ENCODE measurements at places on chromosomes 2 and 18.

DNA sequence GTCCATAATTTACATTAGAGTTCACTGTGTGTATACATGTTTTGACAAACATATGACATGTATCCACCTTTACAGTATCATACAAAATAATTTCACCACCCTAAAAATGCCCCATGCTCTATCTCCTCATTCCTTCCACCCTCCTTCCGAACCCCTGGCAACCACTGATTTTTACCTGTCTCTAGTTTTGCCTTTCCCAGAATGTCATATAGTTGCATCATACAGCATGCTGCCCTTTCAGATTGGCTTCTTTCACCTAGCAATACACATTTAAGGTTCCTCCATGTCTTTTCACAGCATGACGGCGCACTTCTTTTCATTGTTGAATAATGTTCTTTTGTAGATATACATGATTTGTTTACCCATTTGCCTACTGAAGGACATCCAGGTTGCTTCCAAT, 10.4 kb downstream of the LRPPRC start:
- DNase-seq: no peak

GRCh38 chr2:18317017-18317416, 243.4 kb downstream of the RDH14 start:
- no peak for DNase-seq

- DNase-seq: peak; percentile 82
Observed at GRCh38 chr2:220188031-220188430, 560.6 kb downstream of the SLC4A3 start.

DNA sequence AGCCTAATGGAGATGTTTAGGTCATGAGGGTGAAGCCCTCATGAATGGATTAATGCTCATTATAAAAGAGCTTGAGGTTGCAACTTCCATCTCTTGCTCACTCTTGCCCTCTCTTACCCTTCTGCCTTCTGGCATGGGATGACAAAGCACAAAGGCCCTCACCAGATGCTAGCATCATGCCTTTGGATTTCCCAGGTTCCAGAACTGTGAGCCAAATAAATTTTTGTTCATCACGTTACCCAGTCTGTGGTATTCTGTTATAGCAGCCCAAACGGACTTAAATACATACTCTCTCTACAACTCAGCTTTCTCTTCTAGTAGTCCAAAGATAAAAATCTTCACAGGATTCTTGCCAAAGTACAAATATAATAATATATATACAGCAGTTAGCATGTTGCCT, 75.8 kb downstream of the LNPK start:
- peak; percentile 55 for DNase-seq

- DNase-seq: no peak
Observed at GRCh38 chr18:39037925-39038324, 1472.3 kb upstream of the CELF4 start.

GRCh38 chr18:3183103-3183717, 36.6 kb downstream of the MYOM1 start:
- DNase-seq: no peak

- DNase-seq: no peak
Observed at GRCh38 chr2:172860336-172860707, 124.7 kb downstream of the RAPGEF4 start.

Data from amniotic epithelial cell (primary cell).